GM12878 (cell line): ENCODE measurements at places on chromosomes 12 and 14. TPM values are rescaled to one million over a fixed set of nuclear protein-coding genes. Genes with fewer than 3 reads are reported as not detected.

- DNase-seq, result no peak
Measured at GRCh38 chr12:123790905-123791467, 28.9 kb downstream of the DNAH10 start.

- no peak for DNase-seq
Measured at GRCh38 chr12:82698708-82699564, 12.2 kb downstream of the TMTC2 start.

GRCh38 chr12:117119592-117120198 is 20.5 kb upstream of the TESC start:
- no peak for DNase-seq

DNA sequence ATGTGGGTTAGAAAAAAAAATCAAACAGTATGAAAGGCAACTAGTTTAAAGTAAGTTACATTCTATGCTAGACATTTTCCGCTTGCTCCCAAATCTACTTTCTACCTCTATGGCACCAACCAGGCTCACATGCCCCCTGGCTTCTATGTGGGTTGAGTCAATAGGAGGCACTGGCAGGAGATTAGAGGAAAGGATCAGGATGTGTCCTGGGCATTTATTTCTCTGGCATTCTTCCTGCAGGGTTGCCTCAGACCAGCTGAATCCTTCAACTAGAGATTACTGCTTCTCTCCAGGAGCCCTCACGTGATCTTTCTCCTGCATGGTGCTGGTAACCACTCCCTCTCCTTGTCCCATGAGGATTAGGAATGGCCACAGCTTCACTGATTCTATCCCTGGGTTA is 14.9 kb upstream of the CCDC60 start:
- no peak for DNase-seq

The CLEC6A gene
- not detected in 2 replicates for total RNA-seq

The TAS2R13 gene
- 0.72 and 1.0 TPM in 2 replicates for total RNA-seq

The NID2 gene
- total RNA-seq, result 0.23 and 0.27 TPM in 2 replicates

The KRT82 gene
- total RNA-seq, result not detected in 2 replicates

The AGAP2 gene
- total RNA-seq, result 17.9 and 19.8 TPM in 2 replicates

The ALG10B gene
- 12.8 and 14.1 TPM in 2 replicates for total RNA-seq
